Spinal cord (tissue), 10 donors: ENCODE measurements at places on chromosomes 7 and 10. TPM values are rescaled to one million over a fixed set of nuclear protein-coding genes. Genes with fewer than 3 reads are reported as not detected.

Gene MPP7
- 3.9 TPM for total RNA-seq

Gene GPR15LG
- not detected for total RNA-seq

Gene TUBAL3
- 0.66 TPM for total RNA-seq

Gene NEBL
- 157 TPM for total RNA-seq

Gene ZNF488
- total RNA-seq, result 8.2 TPM

Gene ADRA2A
- 6.2 TPM for total RNA-seq

Gene CRHR2
- total RNA-seq, result 0.89 TPM

Gene EIF5AL1
- 0.28 TPM for total RNA-seq
